ENCODE measurements at places on chromosomes 16 and 17.

GRCh38 chr17:58531661-58532554 lies 17.5 kb upstream of the MTMR4 start:
- peak; percentile 61 for DNase-seq

DNA sequence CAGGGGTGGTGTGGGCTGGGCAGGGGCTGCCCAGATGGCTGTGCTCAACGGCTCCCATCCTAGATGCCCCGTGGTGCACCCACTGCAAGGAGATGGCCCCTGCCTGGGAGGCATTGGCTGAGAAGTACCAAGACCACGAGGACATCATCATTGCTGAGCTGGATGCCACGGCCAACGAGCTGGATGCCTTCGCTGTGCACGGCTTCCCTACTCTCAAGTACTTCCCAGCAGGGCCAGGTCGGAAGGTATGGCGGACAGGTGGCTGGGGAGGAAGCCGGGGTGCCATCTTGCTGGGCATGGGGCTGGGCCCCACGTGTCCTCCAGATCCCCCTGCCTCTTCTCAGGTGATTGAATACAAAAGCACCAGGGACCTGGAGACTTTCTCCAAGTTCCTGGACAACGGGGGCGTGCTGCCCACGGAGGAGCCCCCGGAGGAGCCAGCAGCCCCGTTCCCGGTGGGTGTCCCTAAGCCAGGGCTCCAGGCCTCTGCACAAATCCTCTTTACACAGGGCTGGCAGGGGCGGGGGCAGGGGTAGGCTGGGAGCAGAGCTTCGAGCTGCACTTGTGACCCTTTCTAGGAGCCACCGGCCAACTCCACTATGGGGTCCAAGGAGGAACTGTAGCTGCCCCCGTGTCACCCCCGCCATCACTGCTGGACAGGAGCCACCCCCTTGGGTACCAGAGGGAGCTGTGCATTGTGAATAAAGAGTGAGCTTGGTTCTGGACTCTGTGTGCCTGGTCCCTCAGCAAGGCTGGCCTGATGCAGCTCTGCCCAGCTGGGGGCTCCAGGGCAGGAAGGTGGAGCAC lies 3.7 kb downstream of the PDIA2 start:
- DNase-seq: no peak

DNA sequence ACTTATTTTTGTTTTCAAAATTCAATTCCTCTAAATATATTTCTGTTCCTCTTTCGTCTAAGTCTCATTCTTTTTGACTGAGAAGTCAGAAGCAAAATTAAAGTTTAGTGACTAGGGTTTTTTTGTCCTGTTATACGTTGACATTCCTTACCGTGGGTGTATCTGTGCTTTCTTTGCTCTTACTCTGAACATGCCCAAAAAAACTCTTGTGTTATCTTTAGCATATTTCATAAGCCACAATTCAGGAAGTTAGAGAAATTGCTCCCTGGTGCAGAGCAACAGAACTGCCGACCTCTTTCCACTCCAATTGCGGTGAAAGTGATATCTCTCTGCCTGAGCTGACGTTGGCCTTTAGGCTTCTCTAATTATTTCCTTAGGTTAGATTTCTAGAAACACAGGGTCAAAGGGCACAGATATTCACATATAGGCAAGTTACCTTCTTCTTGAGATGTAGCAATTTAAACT lies 65.7 kb downstream of the CENPV start:
- no peak for DNase-seq

DNA sequence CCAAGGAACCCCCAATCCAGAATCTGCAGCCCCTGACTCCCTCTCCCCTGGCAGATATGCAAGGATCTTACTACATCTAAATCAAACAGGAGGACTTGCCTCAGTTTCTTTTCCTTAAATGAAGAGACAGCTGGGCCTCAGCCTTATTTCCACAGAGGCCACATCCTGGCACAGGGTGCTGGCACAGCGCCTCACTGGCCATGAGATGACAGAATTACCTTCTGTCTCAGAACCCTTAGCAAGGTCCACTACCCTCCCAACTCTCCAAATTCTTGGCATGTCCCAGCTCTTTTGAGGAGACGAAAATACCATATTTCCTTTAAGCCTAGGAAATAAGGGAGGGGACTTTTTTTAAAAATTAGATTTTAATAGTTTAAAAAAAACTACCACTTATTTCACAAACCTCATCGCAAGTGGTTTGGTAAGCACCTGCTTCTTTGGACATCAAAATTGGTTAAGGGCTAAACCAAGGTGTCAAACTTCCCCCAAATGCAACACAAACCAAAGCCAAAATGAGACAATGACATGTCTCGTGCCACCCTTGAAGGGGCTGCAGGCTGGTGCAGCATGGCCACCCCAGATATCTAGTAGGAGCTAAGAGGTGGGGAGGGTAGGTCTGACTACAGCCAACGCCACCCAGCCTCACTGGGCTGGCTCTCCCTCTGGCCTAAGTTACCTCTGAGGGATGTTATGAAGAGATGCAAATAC lies 25.3 kb downstream of the FAM117A start:
- DNase-seq: no peak

- no peak for DNase-seq
Observed at GRCh38 chr16:87186446-87186845, 130.7 kb downstream of the C16orf95 start.

- no peak for DNase-seq
Observed at GRCh38 chr17:59234631-59235030, 14.3 kb downstream of the GDPD1 start.

DNA sequence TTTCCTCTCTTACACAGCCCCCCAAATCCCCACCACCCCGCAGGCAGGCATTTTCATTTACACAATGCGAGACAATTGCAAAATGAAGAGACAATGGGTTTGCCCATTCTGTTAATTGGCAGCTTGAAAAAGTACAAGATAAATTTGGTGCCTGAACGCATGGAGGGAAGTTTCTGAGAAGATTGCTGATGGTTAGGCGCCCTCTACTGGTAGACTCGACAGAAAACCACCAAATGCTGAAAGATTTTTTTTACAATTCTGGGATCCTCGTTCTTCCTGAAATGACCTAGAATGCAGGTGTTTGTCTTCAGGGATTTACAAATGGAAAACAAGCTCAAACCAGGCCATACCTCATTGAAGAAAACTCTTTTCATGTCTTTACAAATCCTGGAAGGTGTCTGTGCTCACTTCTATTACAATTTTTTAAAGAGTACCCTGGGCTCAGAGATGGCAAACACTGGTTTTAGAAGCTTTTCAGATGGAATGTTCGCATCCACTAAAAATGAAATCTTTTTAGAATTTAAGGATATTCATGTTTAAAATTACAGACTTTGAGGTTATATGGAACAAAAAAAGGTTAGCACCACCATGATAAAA lies 338.5 kb downstream of the PMP22 start:
- peak; percentile 21 for DNase-seq

Measured in activated naive CD4-positive, alpha-beta T cell (primary cell).